Right atrium auricular region (tissue), 2 donors: ENCODE measurements at places on chromosomes 12 and 14. TPM values are rescaled to one million over a fixed set of nuclear protein-coding genes. Genes with fewer than 3 reads are reported as not detected.

- no peak for DNase-seq
Observed at GRCh38 chr14:68088451-68088854, 268.9 kb downstream of the RAD51B start.

The MYF5 gene
- not detected for total RNA-seq

GRCh38 chr12:58774731-58775130 lies 145.6 kb downstream of the LRIG3 start:
- no peak for DNase-seq

DNA sequence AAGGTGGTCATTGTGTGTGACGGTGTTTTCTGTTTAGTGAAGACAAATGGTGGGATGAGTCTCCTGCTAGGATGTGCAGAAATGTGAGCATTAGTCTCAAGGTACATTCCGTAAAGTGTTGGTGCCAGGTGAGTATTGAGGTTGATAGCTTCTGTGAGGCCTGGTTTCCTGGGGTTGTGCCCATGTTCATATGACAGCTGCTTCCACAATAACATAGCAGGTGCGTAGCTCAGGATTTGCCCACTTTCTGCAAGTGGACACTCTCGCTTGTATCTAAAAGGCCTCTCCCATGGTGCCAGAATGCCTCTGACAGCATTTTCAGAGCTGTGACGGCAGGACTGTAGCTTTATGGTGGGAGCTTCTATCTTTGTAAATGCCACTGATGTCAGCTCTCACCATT lies 832.0 kb downstream of the DIO2 start:
- DNase-seq: no peak

GRCh38 chr12:108861878-108862587 lies 4.7 kb upstream of the SSH1 start:
- DNase-seq: no peak

- DNase-seq: no peak
Observed at GRCh38 chr12:90216815-90217214, 508.2 kb upstream of the ATP2B1 start.

DNA sequence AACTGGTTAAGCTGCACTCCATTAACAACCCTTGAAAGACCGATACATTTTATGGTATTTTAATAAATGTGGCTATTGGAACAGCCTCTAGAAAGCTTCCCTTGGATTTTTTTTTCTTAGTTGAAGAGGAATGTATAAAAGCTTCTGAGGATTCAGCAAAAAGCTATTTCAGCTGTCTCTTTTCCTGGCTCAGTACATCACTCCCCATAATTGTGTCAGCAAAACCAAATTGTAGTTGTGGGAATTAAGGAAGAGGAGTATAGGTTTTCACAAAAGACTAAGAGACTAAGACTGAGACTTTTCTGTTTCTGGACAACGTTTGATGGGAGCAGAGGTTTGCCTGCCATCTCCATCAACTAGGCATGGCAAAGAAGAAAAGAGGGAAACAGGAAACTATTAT lies 106.5 kb downstream of the C12orf50 start:
- DNase-seq: no peak

GRCh38 chr12:45227316-45228067 lies 11.6 kb downstream of the ANO6 start:
- no peak for DNase-seq

The SLC2A14 gene
- total RNA-seq: not detected
